AG04450 (cell line): ENCODE measurements at places on chromosomes 6 and 20.

DNA sequence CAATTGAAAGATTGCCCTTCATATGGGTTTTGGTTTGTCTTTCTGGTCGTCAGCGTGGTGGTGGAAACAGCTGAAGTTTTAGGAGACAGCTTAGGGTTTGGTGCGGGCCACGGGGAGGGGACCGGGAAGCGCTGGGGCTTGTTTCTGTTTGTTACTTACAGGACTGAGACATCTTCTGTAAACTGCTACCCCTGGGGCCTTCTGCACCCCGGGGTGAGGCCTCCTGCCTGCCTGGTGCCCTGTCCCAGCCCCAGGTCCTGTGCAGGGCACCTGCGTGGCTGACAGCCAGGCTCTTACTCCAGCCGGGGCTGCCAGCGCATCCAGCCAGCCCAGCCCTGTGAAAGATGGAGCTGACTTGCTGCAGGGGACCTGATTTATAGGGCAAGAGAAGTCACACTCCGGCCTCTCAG lies 22.8 kb downstream of the NPEPL1 start:
- DNase-seq = no peak

DNA sequence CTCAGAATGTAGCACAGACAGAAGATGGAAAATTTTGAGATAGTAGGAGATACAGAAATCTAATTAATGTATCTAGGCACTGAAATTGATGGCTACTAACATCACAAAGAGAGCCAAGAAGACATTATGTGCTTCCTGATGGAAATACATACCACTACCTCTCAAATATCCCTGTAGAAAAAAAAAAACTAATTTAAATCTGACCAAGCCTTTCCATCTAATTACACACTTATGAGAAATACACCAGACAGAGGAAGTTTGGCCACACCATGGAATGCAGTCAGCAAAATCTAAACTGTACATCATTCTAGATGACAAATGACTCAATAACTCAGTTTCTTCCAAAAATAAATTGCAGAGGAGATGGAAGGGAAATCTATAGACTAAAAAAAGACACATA lies 18.9 kb downstream of the VPS52 start:
- no peak for DNase-seq

GRCh38 chr6:63817492-63818050 lies 182.0 kb downstream of the PHF3 start:
- DNase-seq = no peak

DNA sequence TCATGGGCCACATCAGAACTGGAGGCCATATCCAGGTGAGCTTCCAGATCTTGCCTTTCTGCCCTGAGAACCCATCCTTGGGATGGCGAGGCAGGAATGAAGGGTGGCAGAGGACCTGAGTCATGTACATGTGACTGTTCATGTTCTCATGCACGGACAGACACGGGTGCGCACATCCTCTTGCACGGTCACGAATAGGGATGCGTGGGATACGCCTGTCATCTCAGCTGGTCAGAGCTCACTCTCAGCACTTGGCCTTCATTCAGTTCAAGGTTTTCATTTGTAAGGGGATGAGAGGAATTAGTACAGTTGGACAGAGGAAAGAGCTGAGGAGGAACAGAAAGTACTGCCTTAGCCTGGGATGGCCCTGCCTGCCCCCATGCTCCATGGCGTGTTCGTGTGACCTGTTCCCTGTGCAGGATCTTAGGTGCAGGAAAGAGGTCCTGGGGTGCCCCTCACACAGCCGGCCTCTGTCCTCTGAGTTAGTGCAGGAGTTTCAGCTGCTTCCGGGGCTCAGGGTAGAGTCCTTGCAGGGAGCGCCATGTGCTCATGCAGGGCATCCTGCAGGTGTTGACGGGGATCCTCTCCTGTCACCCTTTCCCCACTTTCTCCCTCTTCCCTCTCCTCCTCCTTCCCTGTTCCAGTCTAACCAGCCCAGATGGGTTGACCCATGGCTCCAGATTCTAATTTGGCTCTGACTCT lies 173.4 kb downstream of the DTNBP1 start:
- DNase-seq = no peak

- no peak for DNase-seq
These were observed 28.2 kb downstream of the TREML4 start for GRCh38 chr6:41256383-41256782.

- DNase-seq = no peak
These were observed 42.0 kb upstream of the LYRM2 start for GRCh38 chr6:89680551-89680950.

DNA sequence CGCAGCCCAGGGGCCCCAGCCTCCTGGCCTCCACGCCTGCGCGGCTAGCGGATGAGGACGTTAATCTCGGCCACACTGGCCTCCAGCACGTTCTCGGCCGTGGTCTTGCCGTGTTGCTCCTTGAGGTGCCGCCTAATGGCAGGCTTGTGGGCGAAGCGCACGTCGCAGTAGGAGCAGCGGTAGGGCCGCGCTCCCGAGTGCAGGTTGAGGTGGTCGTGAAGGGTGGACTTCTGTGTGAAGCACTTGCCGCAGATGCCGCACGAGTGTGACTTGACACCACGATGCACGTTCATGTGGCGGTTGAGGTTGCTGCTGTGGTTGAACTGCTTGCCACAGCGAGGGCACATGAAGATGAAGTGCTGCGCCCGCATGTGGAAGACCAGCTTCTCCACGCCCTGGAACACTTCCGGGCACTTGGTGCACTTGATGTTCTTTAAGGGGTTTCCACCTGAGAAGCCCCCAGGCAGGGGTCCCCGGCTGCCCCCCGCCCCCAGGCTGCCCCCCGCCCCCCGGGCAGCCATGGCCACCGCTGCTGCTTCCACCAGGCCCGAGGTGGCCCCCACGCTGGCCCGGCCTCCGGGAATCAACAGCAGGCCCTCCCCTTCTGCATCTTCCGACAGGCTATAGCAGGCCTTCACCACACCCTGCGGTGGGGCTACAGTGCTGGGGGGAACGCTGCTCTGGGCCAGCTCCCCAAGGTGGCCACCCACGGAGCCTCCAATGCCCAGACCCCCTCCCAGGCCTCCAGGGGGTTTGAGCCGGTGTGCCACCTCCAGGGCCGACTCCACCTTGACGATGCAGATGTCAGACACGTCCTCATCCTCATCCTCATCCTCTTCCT lies 1.8 kb downstream of the ZBTB12 start:
- no peak for DNase-seq

GRCh38 chr6:37528541-37528940 lies 28.8 kb upstream of the CCDC167 start:
- DNase-seq = no peak

DNA sequence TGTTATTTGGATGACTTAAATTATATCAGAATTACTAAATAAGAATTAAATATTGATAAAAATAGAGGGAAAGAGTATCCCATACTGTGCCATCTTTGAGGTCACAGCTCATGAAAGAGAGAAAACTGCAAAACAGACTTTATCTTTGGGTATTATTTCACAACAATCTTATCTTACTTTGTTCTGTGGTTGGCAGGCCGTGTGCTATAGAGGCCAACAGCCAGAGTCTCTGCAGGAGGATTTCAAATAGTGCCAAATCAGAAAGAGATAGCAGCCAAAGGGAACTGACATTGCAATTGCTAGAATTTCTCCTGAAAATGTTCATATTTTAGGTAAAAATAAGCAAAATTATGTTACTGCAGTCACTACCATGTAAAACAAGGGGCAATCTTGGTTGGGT lies 354.2 kb downstream of the GRIK2 start:
- no peak for DNase-seq

DNA sequence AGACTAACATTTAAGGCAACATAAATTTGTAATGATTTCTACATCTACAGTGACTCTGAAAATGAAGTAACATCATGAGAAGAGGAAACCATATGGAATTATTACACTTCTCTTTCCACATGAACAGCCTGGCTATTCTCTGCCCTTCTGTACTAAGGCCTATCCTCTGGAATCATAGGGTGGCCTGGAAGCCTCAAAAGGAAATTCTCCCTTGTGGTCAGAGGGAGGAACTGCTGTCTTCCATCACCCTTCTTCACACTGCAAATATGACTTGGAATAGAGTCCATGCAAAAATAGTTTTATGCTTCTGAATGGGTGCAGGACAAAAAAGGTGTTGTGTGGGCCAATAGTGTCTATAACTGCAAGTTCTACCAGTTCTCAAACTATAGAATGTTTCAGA lies 44.6 kb upstream of the SH3BGRL2 start:
- DNase-seq = no peak

- DNase-seq = no peak
These were observed 28.8 kb upstream of the IL17A start for GRCh38 chr6:52157301-52157941.

DNA sequence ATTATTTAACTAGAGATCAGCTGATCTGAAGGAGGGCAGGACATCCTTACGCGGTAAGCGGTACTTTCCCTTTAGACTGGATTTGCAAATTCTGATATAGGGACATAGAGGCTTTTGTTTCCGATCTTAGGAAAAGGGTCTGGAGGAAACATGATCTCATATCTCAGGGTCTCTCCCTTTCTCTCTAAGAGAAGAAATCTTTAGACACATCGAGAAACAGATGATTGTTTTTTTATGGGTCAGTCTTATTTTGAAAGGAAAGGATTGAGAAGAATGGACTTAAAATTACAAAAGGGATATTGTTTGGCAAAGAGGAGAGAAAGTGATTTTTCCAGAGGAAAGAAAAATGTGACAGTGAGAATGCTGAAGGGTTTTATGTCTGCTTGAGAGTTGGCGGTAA lies 83.9 kb upstream of the OGFRL1 start:
- no peak for DNase-seq

- no peak for DNase-seq
These were observed 80.8 kb upstream of the PHACTR1 start for GRCh38 chr6:12635813-12636212.

GRCh38 chr6:37946057-37946456 lies 126.5 kb downstream of the ZFAND3 start:
- no peak for DNase-seq

DNA sequence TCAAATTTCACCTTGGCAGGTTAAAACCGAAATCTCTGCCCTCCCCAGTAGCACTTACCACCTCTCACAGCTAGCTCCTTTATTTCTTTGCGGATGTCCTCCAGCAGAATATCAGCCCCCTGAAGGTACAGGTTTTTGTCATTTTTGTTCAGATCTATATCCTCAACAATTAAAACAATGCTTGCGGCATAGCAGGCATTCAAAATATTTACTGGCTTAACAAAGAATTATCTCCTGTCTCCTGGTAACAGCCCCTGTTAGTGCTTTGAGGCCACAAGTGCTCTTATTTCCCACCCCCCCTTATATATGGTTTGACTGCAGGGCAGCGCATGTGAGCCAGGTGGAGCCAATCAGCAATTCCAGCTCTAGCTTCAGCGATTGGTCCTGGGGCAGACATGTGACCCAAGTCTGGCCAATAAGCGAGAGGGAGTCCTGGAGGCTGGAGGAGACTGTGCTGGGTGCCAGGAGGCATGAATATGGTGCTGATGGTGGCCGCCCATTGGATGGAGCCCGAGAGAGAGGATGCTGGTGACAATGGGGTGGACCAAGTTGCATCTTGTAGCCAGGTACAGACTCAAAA lies 21.0 kb downstream of the SULF2 start:
- no peak for DNase-seq

- DNase-seq = no peak
These were observed 743.7 kb downstream of the TBC1D32 start for GRCh38 chr6:120590611-120591010.

DNA sequence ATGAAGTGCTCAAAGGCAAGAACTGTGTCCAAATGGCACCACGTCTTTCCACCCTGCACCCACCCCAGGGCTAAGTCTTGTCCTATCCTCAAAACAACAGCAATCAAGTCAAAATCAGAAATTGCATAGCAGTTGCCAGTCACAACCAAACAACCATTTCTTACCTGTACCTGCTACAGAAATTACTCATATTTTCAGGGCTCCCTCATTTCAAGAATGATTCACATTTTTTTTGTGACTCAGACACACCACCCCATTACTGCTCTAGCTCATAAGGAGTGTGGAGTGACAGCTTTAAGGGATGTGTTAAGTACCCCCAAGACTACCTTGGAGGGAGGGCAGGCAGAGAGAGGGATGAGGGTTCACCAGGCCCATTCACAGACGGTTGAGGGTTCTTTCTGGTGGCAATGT lies 111.7 kb downstream of the TRERF1 start:
- no peak for DNase-seq

DNA sequence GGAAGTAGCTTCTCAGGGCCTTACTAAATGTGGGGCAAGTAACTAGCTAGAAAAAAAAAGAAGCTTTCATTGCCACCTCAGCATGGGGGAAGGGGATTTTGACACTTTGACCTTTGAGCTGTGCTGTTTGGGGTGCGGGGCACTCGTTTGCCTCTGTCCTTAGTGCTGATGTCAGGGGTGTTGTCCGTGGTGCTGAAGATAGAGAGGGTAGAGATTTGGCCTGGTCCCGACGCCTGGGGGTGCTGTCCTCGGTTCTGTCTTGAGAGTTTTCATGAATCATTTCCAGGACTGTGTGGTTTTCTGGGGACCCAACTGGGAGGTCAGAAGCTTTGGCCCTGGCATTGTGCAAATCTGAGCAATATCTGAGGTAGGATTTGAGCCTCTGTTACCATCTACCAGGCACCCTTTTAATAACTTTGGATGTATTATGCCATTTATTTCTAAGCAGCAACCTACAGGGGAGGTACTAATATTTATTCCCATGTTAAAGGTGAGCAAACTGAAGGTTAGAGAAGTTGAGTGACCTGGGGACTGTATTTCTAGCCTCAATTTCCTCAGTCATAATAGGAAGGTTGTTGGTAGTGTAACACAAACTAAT lies 78.0 kb downstream of the DLGAP4 start:
- DNase-seq = no peak

- no peak for DNase-seq
These were observed 7.7 kb downstream of the AKAP12 start for GRCh38 chr6:151247490-151247889.

- DNase-seq = no peak
These were observed 83.4 kb downstream of the PRKN start for GRCh38 chr6:162644153-162644552.

DNA sequence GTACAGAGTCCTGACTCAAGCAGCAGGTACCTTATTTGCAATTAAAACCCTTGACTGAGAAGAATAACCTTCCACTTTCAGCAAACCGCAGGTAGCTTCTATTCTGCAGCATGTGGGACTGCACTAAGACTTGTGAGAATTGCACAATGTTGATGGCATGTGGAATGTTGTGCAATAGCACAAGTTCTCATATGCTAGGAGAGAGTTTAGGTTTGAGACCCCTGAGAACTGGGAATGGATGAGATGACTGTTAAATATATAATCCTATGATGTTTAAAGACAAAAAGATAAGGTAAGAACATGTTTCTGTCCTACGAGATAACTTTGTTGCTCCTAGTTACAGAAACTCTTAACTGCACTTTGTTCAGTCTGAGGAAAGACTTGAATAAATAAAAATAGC lies 194.6 kb downstream of the OTOR start:
- DNase-seq = no peak

DNA sequence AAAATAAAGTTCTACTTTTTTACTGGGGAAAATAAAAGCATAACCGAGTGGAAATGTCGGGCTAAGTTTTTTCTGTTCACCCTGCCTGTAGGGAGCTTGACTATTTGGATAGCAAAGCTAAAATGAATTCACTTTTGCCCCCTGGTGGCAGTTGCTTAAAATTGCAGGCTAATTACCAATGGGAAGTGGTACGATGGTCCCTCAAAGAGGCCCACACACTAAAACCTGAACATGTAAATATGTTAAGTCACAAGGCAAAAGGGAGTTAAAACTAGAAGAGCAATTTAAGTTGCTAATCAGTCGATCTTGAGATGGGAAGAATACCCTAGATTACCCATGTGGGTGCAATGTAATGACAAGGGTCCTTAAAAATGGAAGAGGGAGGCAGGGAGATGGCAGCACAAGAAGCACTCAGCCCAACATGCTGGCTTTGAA lies 916 bp upstream of the SUN5 start:
- DNase-seq = no peak

- DNase-seq = no peak
These were observed 52.6 kb upstream of the PDE7B start for GRCh38 chr6:135798751-135799515.

- DNase-seq = no peak
These were observed 84.1 kb upstream of the EPB41L1 start for GRCh38 chr20:36070451-36070850.
